Osteoblast (primary cell): ENCODE measurements at places on chromosomes 11 and 22. TPM values are rescaled to one million over a fixed set of nuclear protein-coding genes. Genes with fewer than 3 reads are reported as not detected.

DNA sequence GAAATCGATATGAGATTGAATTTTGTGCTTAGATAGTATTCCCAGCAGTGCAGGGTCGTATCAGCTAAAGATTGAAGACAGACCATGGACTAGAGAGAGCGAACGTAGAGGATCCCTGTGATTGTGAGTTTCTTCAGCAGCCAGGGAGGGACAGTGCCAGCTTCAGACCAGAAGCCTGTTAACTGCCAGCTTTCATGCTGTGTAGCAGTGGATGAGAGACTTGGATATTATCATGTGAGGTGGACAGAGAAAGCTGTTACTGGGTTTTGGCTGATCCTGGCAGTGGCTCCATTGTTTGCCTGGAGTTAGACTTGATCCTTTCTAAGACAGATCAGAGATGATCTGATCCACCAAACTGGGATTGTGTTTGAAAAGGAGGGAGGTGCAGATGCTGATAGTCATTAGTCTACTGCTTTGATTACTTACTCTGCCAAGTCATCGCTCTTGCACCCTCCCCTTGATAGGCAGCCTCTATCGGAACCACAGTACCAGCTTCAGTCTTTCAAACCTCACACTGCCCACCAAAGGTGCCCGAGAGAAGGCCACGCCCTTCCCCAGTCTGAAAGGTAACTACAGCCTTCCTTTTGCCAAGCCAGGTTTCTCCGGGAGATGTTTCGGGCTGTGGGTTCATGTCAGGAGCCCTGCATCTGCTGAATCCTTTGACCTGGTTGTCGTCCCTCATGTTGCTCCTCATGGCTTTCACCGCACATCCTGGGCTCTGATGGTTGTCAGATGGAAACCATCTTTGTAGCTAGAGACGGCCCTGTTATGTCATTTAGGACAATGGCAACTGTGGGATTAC is 16.2 kb downstream of the MADD start:
- no peak for DNase-seq
- no peak overlapping the region for H3K27ac ChIP-seq
- H3K4me1 ChIP-seq: no peaks in the 10 kb centered on the region

DNA sequence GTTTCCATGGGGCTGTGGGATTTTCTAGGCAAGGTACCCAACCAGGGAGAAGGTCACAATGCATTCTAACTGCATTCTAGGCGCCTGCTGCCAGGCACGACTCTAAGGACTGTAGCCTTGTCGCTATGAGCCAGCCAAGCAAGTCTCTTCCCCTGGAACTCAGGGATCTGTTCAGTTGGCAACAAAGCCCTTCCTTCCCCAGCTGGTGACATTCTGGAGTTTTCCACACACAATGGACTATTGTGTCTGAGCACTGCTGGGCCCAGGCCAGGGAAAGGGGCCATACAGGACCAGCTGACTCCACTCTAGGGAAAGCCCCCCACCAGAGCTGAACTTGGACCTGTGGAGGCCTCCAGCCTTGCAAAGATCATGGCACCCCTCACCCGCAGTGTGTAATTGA is 116.8 kb downstream of the RRAS2 start:
- DNase-seq: no peak
- H3K36me3 ChIP-seq: no peaks in the 10 kb centered on the region
- no peak overlapping the region for H3K4me3 ChIP-seq
- H3K27ac ChIP-seq: no peak overlapping the region
- H3K27me3 ChIP-seq: peaks cover 12% of the 10 kb centered on the region
- no peaks in the 10 kb centered on the region for H3K4me1 ChIP-seq

GRCh38 chr11:40179541-40179940 is 1279.9 kb downstream of the LRRC4C start:
- no peak overlapping the region for H3K4me3 ChIP-seq
- DNase-seq: no peak
- no peaks in the 10 kb centered on the region for H3K27me3 ChIP-seq
- no peak overlapping the region for H3K27ac ChIP-seq
- H3K4me1 ChIP-seq: no peaks in the 10 kb centered on the region

FOLR1 gene
- total RNA-seq: under 0.01 and 0.36 TPM in 2 replicates

VWCE gene
- total RNA-seq: 4.7 and 6.2 TPM in 2 replicates
